ENCODE measurements at places on chromosomes 11 and 22. TPM values are rescaled to one million over a fixed set of nuclear protein-coding genes. Genes with fewer than 3 reads are reported as not detected.

Gene NLRP14
- 0.47 TPM for total RNA-seq

Gene WNT7B
- not detected for total RNA-seq

Gene P4HA3
- 0.23 TPM for total RNA-seq

Gene DDI1
- not detected for total RNA-seq

Gene LGALS12
- not detected for total RNA-seq

Gene NRIP3
- 1.0 TPM for total RNA-seq

Gene MMP13
- total RNA-seq = not detected

Gene CYP2D6
- total RNA-seq = 236 TPM

Gene LDHA
- 799 TPM for total RNA-seq

Gene HBG2
- total RNA-seq = not detected

Gene OR8A1
- total RNA-seq = not detected

Gene IMMP1L
- total RNA-seq = 10.0 TPM
